ENCODE measurements at places on chromosomes 5 and 9.

DNA sequence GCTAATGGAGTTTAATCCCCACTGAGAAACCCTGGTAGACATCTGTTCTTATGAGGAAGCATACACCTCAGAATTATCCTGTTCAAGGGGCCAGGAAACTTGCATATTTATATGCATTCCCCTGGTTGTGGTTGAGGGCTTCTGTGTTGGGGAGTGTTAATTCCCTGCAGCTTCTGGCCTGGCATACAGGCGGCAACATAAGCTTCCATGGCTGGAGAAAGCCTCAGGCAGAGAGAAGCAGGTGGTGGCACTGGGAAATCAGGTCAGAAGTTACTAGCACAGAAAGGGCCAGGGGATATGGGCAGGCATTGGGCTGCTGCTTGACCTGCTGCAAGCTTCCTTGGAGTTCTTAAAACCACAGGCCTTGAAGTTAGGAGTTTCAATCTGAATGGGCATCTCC lies 166.1 kb upstream of the SEMA6A start:
- DNase-seq = no peak

GRCh38 chr5:57715296-57715695 lies 232.7 kb upstream of the ACTBL2 start:
- no peak for DNase-seq

- DNase-seq = no peak
These were observed 94.6 kb upstream of the DNAH5 start for GRCh38 chr5:14039063-14039462.

GRCh38 chr5:126385524-126386502 lies 37.4 kb upstream of the GRAMD2B start:
- no peak for DNase-seq

GRCh38 chr9:127989094-127989493 lies 8.3 kb upstream of the EEIG1 start:
- DNase-seq = no peak

DNA sequence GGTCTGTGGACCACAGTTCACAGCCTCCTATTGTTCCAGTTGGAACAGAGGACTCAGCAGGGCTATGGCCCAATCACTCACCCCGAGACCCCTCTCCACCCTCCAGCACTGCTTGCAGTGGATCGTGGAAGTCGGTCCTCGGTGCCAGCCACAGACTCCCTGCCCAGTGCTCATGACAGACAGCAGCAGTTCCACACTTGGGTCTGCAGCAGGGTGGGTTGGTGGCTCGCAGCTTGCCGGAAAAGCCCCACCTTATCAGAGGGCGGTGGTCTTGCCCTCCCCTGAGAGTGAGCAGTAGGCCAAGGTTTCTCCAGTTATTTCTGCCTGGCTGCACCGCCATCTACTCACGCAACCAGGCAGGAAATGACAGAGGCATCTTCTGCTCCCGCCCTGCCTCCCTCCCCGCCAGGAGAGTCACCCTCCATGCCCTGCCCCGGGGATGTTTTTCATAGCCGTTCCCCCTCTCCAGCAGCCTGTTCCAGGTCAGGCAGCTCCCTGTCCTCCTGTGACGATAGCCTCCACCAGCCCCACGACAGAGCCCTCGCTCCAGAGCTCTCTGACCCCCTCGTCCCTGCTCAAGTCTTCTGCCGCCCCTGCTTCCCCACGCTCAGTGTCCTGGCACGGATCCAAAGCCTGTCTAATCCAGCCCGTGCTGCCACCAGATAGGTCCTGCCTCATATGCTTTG lies 34.5 kb downstream of the UNC5A start:
- DNase-seq = no peak

DNA sequence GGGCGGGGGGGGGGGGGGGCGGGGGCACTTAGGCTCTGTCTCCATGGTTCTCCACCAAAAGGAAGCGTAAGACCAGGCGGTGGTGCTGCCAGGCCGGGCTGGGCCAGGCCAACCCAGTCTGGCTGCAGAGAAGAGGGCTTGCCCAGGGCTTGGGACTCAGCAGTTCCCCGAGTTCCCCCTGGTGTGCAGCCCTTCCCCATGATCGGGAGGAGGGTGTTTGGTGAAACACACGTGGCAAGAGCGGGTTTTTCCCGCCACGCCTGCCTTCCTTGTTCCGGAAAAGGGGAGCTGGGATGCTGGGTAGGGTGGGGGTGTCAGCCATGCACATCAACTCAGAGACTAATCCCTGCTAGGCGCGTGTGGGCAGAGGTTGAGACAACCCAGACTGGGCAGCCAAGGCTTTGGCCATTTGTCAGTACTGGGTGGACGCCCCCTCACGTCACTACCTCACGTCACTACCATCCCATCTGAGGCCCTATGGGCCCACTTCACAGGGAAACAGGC lies 32.9 kb downstream of the PRRX2 start:
- DNase-seq = no peak

- DNase-seq = no peak
These were observed 80.2 kb downstream of the GLDC start for GRCh38 chr9:6565312-6565711.

DNA sequence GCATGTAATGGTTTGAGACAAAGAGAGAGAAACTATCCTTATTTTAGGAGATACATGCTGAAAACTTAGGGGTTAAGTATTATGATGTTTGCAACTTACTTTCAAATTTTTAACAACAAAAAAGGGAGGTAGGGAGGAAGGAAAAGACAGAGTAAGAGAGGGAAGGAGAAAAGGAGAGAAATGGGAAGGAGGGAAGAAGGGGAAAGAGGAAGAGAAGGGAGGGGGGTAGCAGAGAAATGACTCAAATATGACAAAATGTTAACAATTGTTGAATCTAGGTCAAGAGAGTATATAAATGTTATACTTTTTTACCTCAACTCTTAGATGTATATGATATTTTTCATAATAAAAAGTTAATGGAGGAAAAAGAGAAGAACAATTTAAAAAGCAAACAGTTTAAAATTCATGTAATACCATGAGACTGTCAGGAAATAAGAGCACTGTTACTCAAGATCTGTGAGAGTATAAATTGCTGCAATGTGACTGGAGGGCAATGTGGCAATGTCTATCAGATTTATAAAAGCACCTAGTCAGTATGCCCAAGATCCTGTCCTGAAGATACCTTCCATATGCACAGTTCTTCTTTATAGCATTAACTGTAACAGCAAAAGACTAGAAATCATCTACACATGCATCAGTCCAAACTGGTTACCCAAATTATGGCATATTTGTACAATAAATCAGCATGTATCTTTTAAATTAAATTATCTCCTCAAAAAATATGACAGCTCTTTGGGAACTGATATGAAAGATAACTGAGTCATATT lies 16.3 kb downstream of the FBXW11 start:
- no peak for DNase-seq

GRCh38 chr5:153043886-153044285 lies 446.6 kb upstream of the GRIA1 start:
- no peak for DNase-seq

DNA sequence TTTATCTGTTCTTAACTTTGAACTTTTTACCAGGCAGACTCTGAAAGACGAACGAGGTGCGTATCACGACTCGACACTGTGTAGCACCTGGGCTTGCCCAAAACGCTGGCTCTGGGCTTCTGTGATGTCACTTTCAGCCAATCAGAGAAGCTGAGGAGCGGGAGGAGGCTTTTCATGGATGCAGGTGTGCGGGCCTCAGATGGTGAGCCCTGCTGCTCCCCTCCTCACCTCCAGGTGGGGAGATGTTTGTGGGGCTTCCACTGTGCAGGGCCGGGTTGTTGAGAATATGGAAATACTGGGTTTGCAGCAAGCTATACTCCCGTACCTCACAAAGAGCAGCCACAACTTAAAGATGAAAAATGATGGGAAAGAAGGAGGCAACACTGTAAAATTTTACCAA lies 246.3 kb downstream of the IRX2 start:
- no peak for DNase-seq

- DNase-seq = no peak
These were observed 141.4 kb upstream of the RGS7BP start for GRCh38 chr5:64364426-64364825.

- DNase-seq = no peak
These were observed 383.6 kb downstream of the CCDC171 start for GRCh38 chr9:15936306-15936921.

DNA sequence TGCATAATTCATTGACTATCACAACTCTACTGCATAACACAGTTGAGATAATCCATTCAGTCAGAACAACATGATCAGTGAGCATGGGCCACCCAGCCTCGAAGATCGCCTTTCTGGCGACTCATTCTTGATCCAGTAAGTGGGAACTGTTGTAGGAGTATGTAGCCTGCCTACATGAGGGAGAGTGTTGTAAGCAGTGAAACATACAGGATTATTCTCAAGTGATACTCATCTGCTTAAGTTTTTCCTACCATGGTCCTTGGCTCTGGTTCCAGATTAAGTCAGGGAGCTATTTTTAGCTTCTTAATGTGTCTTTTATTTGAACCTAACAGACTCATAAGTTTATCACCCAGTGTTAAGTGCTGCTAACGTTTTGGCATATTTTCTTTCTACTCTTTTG lies 44.0 kb downstream of the TNPO1 start:
- no peak for DNase-seq

GRCh38 chr5:73678322-73678740 lies 52.3 kb downstream of the ARHGEF28 start:
- no peak for DNase-seq

DNA sequence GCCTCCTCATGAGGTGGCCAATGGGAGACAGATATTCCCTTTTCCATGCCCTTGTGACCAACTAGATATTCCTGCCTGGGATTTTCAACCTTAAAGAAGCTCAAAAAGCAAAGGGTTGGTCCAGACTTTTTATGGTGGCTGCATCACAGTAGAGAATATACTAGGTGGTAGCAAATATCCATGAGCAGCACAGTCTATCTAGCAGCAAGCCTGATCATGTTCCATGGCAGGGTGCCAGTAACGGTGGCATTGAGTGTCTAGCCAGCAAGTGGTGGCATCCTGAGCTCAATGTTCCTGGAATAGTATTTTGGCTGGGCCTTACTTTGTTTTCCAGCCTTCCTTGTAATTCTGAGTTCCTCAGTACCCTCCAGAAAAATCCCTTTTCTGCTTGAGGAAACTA lies 25.8 kb downstream of the CDC25C start:
- no peak for DNase-seq

DNA sequence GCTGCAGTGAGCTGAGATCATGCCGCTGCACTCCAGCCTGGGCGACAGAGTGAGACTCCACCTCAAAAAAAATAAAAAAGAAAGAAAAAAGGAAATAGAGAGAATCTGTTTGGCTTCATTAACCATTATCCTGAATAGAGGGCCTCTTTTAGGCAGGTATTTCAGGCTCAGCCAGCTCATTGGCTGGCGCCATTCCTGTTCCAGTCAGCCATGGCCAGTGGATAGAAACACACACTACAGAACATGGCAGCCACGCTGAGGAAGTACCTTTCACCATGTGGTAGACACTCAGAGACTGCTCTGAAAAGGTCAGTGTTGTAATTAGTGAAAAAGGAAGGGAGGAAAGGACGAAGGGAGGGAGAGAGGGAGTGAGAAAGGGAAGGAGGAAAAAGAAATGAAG lies 340.0 kb upstream of the ACTBL2 start:
- DNase-seq = no peak

All from Peyer's patch (tissue), 4 donors.